ENCODE measurements at places on chromosomes 5 and 9.

GRCh38 chr9:35561468-35562261 is 43.4 kb upstream of the TESK1 start:
- no peak for DNase-seq

- no peak for DNase-seq
Observed at GRCh38 chr5:160959804-160960203, 107.8 kb upstream of the ATP10B start.

- DNase-seq, result no peak
Observed at GRCh38 chr5:42940853-42941252, 99.3 kb downstream of the ANXA2R start.

DNA sequence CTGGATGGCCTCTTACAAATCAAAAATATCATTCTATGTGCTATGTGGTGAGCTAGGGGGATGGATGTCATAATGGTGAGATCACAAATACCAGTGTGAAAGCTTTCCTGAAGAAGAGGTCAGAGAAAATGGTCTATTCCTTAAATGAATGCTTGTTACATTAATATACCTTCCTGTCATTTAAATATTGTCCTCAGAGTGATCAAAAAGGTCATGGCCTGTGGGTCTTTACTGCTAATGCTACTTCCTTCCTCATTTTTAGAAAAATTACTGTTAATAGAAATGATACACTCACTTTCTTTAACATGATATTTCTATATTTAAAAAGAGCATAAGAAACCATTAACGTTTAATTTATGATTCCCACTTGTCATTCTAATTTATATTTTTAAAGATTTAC is 9.7 kb downstream of the OMD start:
- no peak for DNase-seq

GRCh38 chr5:449151-449550 is 6.2 kb downstream of the EXOC3 start:
- DNase-seq, result no peak

- DNase-seq, result peak; percentile 51
Observed at GRCh38 chr5:145867806-145868205, 5.0 kb downstream of the GRXCR2 start.

DNA sequence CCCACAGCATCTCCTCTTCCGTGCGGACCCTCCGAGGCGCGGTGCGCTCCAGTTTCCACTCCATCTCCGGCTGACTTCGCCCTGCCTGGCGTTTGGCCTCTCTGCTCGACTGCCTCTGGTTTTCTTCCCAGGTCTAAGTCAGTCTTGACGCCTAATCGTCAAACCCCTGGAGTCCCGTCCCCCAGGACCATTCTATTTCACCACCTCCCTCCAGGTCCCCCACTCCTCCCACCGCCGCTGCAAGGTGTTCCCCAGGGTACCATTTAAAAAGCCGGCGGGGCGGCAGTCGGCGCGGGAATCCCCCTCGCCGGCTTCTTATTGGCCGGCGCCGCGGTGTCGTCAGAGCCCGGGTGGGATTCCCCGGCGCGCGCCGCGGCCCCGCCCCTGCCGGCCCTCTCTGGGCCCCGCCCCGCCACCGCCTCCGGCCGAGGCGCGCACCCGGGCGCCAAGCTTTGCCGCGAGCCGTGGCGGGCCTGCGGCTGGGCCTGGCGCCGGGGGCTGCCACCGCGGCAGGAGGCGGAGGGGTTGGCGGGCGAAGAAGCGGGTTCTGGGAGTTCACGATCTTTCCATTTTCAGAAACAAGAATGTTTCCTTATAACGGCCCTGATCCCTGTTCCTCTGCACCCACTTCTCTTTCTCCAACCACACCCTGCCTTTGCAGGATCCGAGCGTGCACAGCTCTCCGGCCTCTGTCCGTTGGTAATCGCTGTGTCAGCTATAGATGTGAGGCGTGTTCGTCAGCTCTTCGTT is at the start of gene CDC20B:
CDC20B (minus strand) TSS at position 241 of the 750 bp plus-strand sequence; CDS start at position 64, 177 bp downstream.
- peak; percentile 26 for DNase-seq

DNA sequence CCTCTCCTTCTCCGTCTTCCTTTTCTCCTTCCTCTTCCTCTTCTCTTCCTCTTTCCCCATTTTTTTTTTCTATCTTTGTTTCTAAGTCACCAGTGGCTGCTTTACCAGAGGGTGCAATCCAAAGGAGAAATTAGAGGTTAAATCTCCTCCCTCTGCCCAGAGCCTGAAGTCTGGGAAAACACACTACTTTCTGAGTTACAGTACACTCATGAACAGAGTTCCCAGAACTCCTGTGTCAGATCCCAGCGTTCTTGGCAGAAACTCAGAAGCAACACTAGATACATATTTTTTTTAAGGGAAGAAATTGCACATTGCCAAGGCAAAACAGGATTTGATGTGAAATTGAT is 189.0 kb downstream of the SNCAIP start:
- no peak for DNase-seq

DNA sequence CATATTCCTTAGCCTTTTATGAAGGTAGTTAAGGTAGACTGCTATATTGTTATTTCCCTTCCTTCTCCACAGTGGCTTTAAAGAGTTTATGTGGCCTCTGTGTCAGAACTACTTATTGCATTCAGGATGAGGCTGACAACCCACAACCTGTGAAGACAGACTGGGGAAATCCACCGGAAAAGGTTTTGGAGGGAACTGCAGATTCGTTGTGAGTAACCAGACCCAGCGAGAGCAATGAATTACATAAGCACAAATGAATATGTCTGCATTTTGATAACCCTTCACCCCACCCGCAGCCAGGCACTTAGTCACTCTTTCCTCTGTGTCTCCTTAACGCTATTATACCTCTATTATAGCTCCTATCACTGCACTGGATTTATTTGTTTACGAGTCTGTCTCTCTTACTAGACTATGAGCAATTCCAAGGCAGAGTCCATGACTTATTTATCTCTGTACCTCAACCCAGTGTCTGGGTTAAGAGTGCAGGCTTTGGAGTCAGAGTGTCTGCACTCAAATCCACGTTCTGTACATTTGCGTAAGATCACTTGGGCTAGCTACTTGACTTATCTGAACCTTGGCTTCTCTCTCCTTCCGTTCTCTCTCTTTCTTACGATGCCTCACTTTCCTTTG is 19.2 kb downstream of the KCTD16 start:
- peak; percentile 71 for DNase-seq

- no peak for DNase-seq
Observed at GRCh38 chr9:89866701-89867100, 261.9 kb downstream of the GADD45G start.

DNA sequence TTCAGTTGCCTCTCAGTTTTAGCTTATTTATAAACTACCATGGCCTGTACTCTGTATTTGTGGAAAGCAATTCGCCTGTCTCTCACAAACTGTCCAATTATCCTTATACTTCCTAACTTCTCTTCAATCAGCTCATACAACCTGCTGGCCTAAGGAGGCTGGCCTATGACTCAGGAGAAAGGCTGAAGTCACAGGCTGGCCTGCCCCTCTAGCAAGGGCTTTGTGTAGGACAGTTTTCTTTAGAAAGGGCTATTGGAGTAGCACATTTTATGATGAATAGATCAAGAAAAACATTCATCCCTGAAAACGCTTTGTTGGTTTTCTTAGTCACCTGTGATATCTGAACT is 988.7 kb upstream of the ARRDC3 start:
- DNase-seq, result no peak

DNA sequence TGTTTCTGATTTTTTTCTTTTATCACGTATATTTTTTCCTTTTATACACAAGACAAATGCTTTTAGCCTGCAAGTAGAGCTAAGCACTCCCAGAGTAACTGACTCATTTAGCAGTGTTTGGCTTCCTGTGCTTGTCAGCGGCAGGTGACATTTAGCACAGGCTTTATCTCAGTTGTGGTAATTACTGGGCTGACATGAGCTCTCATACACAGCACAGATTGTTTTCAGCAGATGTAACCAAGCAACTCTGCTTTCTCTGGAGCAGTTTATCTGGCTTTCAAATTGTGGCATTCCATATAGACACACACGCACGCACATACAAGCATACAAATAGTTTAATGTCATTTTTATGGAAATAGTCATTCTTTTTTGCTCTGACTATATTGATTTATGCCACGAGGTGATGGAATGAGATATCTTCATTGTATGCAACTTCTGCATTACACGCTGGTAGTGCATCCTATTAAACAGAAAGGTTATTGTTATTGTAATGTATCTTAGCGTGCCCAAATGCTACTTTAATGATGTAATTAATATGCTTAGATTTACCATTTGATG is 379.0 kb upstream of the GRAMD2B start:
- peak; percentile 80 for DNase-seq

GRCh38 chr5:72584466-72584865 is 77.3 kb upstream of the ZNF366 start:
- DNase-seq, result no peak

- no peak for DNase-seq
Observed at GRCh38 chr5:60436518-60436917, 263.4 kb downstream of the DEPDC1B start.

DNA sequence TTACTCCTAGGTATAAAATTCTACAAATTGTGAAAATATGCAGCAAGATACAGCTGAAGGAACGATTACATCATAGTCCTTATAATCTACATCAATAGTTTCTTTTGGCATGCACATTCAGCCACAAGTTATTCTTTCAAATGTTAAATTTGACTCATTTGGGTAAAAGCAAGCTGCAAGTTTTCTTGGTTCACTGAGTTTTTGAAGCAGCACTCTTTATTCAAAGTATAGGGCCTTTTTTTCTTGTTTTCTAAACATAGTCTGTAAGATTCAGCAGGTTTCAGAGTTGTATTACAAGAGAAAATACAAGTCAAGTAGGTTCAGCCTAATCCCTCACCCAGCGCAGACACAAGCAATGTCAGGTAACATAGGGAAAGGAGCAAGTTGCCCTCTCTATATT is 981.5 kb downstream of the PTPRD start:
- DNase-seq, result no peak

- DNase-seq, result peak; percentile 79
Observed at GRCh38 chr9:34992376-34992951, 2.9 kb downstream of the DNAJB5 start.

DNA sequence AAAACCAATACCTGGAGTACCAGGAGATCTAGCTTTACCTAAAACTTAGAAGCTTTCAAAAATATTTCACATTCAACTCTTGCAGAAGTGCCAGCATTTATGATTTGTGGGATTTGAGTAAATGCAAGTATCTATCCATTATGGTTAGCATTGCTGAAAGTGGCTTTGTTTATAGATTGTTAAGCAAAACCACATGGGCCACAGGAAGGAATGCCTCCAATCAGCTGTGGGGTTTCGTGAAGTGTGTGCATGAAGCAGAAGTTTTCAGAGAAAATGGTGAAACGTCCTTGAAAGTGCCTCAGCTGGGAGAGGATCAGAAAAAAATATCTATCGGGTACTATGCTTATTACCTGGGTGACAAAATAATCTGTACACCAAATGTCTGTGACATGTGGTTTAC is 4.2 kb downstream of the LECT2 start:
- DNase-seq, result peak; percentile 39

DNA sequence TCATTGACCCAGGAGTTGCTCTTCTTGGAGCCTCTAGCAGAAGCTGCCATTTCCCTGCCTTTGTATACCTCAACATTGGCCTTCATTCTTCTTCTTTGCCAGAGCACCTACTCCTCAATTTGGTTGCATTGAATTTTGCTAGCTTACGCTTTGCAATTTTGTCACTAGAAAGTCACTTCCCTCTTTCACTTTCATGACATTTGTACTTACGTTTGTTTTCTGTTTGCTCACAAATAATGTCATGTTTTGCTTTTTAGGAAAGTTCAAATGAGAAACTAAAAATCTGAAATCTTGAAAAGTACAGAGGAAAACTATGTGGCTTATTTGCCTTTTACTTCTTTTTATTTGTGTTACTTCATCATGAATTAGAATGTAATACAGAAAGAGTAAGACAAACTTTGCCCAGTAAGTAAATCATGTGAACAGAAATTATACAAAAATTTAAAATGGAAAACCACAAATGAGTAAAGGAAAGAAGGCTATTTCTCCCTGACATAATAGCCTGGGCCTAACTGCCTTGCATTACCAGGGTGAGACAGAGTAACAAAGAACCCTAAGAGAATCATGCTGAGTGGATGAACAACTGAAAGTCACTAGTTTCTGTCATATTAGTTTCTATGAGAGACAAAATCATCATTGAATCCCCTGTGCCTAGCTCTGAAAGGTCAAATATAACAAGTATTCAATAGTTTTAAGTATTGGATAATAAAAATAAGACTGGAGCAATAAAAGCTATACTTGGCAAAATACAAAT is 7.4 kb upstream of the IFNA1 start:
- DNase-seq, result no peak

- DNase-seq, result peak; percentile 26
Observed at GRCh38 chr9:20382460-20383071, 239.7 kb downstream of the MLLT3 start.

DNA sequence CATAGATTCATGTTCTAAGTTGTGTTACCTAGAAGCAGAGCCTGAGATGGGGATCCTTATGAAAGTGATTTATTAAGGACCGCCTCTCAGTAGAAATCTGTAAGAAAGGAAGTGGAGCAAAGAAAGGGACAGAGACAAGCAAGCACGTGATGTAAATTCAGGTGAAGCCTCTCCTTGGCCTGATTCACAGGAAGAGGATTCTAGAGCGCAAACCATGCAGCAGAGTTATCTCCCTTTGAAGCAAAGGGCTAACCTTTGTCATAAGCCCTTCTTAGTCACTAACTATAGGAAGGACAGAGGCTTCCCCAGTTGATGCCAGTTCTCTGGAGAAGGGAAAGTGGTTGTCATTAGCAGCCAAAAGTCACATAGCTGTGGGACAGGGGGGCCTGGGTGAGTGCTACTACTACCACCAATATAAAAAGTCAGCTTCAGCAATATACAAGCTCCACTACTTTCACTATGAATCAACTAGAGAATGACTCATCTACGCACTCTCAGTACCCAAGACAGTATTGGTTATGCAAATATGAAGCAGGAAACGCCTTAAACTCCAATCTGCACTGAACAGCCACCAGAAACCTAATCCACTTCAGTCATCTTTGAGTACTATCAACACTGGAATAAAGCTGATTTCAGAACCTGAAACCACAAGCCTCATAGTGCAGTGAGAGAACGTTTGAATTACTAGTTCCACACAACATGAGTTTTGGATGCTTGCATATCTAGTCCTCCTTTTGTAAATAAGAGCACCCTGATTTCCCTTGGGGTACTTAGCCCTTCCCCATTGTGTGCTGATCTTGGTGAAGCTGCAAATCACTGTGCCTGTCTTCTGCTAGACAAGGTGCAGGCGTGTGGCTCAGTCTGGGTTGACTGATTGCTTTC is 162.7 kb downstream of the ZNF608 start:
- DNase-seq, result peak; percentile 86

GRCh38 chr5:63127054-63127453 is 548.4 kb downstream of the LRRC70 start:
- DNase-seq, result no peak

DNA sequence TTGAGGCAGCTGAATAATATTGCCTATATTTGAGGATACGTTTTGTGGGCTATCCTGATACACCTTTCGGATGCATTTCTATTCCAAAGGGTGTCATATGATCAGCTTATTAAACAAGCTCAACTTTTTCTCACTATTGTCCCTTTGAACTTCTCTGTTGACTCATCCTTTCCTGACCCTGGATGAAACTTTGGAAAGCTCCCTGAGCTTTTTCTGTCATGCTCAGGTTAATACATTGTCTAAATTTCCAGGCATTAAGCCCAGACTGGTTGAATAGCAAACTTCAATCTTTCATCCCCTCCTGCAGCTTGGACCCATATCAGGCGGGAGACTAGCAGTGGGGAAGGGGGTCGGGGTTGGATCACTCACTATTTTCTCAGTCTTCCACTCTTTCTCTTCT is 104.9 kb upstream of the PTPN3 start:
- no peak for DNase-seq

- no peak for DNase-seq
Observed at GRCh38 chr5:27474047-27474309, 435.6 kb upstream of the CDH9 start.

GRCh38 chr5:39249564-39250274 is 30.4 kb upstream of the FYB1 start:
- no peak for DNase-seq

Data from H4 (cell line).